Stimulated activated CD8-positive, alpha-beta memory T cell treated with anti-CD3 and anti-CD28 coated beads, Interleukin-4, amount 100 ng/mL, for 1 hour (primary cell): ENCODE measurements at places on chromosomes 2 and 18.

DNA sequence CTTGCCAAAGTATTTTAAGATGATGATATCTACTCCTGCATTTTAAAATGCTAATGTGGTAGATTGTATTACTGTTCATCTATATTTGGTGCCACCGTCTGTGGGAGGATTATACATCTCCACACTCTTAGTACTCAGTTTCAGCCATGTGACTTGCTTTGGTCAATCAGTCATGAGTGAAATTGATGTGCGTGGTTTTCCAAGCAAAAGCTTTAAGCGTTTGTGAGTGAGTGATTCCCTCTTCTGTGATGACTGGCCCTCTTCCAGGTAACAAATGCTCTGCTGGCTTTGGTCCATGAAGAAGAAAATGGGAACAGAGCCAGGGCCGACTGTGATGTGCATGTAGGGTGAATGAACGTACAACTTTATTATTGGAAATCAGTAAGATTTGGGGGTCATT, 330.4 kb downstream of the LPIN1 start:
- no peak for DNase-seq

DNA sequence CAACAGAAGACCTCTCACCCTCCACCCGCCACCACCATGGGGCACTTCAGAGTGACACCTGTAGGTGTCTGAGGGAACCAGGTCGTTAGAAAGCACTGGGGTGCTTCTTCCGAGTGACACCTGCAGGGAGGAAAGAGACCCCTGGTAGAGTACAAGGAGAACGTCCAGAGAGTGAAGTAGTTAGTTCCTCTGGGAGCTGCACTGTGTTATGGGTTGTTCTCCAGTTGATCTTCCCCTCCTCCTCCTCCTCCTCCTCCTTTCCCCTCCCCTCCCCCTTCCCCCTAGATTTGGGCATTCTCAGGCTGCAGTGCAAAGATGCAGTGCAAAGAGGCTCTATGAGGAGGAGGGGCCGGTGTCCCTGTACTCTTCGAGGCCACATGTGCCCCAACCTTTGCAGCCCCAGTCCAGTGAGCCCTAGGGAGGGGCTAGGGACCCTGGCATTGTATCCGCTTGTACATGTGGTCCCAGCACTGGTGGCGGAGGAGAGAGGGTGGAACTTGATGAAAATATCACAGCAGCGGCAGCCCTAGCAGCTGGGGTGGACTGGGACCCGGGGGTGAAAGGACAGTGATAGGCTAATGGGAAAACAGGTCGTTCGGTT, 850 bp downstream of the DNAJB2 start:
- DNase-seq = no peak

- DNase-seq = no peak
These were observed 91.2 kb downstream of the NCKAP5 start for GRCh38 chr2:133476931-133477615.

GRCh38 chr18:13638719-13639595, 87.4 kb downstream of the FAM210A start:
- no peak for DNase-seq

GRCh38 chr2:196230061-196230854, 58.9 kb upstream of the STK17B start:
- no peak for DNase-seq

GRCh38 chr2:48983551-48983950, 170.8 kb downstream of the FSHR start:
- no peak for DNase-seq

- no peak for DNase-seq
These were observed 28.4 kb downstream of the FBXO48 start for GRCh38 chr2:68438455-68439303.
